HFFc6 (cell line): ENCODE measurements at places on chromosomes 2 and 18. TPM values are rescaled to one million over a fixed set of nuclear protein-coding genes. Genes with fewer than 3 reads are reported as not detected.
A peak's percentile ranks its signal among the peaks of the same experiment; 100 is the strongest.

Gene ZNF396
- 0.55 to 0.67 TPM (median 0.55 TPM) in 3 replicates for total RNA-seq

Gene DNAJC5G
- not detected in 2 replicates for total RNA-seq

Gene KRTCAP3
- 1.0 to 1.3 TPM in 2 of 3 replicates, not detected in the other for total RNA-seq

GRCh38 chr2:105309147-105309545 lies 20.4 kb downstream of the TGFBRAP1 start:
- no peak for DNase-seq

GRCh38 chr2:158668001-158668765 lies 126.9 kb upstream of the DAPL1 start:
- no peak for DNase-seq

Gene UGT1A4
- not detected in 2 replicates for total RNA-seq

GRCh38 chr18:10057894-10058791 lies 144.3 kb downstream of the VAPA start:
- peak; percentile 76 for DNase-seq

DNA sequence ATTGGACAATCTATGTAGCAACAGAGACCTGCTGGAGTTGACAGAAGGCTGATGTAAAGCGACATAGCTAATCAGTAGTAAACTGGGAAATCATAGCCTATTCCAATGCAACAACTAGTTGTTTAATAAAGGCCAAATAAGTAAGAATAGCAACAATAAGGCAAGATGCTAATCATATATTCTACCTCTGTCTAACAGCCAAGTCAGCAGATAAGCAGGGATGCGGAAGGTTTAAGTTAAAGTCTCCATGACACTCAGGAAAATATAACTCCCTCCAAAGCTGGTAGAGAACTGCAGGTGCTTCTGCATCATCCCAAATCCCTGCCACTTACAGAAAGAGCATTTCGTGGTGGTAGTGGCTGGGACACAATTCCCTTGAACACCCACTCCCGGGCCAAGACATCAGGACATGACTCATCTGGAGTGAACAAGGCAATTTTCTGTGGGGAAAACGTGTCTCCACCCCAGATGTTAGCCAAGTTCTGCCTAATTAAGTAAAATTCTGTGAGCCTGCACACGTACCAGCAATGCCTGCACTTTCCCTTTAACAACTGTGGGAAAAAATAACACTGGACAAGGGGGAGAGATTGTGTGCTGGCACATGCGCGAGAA lies 413.6 kb upstream of the ID2 start:
- no peak for DNase-seq

DNA sequence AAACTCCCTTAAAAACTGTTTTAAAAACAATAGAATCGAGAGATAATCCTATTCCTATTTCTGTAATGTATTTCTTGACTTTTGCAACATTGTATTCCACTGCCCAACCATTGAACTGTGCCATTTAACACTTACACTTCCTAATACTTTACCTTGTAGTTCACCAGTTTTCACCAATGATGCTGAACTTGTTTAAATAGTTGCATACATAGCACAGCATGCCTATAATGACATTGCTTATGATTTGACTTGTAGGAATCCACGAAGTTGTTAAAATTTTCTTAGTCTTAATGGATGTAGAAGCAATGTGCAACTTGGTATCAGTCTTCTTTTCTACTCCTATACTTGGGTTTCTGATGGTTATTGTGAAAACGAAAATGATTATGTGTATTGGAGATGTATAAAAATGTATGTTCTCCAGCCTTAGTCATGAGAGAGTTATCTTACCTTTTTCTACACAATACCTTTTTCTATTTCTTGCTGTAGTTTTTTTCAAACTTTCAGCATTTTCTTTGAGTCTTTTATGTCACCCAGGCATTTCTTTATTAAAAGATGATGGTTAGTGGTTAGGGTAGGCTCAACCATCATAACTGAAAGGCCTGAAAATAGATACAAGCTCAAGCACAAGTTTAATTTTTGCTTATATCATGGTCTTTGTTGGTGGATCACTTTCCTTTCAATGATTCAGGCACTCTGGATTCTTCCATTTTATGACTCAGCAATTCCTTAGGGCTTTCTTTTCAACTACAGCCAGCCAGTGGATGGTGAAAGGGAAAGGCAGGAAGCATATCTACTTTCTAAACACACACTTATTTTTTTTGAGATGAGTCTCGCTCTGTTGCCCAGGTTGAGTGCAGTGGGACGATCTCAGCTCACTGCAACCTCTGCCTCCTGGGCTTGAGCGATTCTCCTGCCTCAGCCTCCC lies 9.4 kb downstream of the GPD2 start:
- peak; percentile 81 for DNase-seq

DNA sequence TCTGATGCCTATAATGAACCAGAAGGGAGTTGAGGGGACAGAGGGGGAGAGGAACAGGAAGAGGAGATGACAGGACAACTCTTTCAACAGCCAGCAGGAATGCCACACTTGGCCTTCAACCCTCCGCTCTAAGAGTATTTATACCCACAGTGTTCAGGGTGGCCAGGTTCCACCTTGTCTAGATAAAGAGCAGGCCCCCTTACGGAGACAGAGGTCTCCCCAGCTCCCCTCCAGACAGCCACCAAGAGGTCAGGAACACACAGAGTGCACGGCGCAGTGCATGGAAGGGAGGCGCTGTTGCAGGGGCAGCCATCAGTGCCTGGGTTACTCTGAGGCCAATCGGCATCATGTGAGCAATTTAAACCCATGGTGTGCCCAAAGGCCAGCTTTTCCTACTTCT lies 176.9 kb downstream of the SMAD7 start:
- DNase-seq = no peak

- DNase-seq = peak; percentile 17
Measured at GRCh38 chr18:45879681-45880655, 54.5 kb downstream of the SIGLEC15 start.

DNA sequence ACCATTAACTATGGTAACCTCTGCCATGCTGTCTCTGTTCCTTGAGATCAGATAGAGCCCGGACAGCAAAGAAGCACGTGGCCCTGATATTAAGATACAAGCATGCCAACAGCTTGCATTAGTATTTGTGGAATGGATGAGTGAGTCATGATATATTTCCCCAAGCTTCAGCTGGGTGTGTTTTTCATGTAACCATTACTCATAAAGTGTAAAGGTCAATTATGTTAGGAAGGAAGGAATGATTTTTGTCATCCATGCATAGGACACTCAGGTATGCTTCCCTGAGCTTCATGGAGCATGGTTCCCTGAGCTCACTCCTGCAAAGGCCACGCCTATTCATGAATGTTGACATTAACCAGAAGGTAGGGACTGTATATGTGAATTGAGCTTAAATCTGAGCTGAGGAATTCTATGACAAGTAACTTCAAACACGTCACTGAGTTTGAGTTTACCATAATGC lies 74.6 kb downstream of the ARL4C start:
- peak; percentile 91 for DNase-seq

DNA sequence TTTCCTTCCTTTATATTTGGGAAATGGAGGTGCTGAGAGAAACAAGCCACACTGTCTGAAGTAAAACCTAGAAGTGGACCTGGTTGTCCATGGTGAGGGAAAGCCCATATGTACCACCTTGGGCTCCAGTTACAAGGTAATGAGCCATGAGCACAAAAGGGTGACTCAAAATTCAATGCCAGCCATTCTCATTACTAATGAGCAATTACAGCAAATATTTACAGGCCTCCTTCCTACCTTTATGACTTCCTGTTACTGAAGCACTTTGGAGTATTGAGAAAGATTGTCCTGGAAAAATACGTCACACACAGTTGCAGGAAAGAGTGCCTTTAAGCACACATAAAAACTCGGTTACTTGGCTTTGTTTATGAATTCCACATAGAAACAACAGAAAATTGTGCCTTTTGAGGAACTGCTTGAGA lies 9.1 kb downstream of the EPAS1 start:
- DNase-seq = peak; percentile 72

Gene TMEM200C
- total RNA-seq = not detected in 3 replicates

DNA sequence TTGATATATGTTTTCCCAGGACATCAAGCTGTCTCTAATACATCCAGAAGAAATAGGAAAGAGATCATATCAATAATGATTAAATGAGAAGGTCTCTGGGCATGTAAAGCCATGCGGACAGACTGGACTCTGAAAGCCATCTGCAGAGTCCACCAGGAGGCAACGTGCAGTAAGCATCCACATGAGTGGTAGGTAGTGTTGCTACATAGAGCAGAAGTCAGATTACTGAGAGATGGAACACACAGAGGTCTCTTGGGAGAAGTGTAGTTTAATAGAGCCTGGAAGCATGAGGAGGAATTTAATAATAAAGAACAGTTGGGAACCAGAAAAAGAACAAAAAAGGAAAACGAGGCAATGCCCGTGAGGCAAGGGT lies 758.1 kb upstream of the DDX18 start:
- DNase-seq = no peak

DNA sequence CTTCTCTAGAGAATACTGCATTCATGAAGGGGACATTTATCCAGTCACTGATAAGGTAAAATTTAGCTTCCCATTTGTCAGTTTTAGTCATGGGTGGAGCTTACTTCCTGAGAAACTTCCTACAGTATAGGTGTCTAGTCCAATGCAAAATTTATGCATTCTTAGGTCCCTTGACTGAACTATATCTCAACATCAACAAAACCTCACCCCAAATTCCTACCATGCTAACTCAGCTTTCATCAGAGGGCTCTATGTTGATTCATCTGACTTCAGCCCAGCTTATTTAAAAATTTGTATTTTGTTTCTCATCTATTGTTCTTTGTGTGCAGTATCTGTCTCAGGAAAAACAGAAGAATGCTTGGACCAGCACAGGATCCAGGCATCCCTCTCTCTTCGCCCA lies 296.4 kb upstream of the ACVR2A start:
- DNase-seq = no peak

DNA sequence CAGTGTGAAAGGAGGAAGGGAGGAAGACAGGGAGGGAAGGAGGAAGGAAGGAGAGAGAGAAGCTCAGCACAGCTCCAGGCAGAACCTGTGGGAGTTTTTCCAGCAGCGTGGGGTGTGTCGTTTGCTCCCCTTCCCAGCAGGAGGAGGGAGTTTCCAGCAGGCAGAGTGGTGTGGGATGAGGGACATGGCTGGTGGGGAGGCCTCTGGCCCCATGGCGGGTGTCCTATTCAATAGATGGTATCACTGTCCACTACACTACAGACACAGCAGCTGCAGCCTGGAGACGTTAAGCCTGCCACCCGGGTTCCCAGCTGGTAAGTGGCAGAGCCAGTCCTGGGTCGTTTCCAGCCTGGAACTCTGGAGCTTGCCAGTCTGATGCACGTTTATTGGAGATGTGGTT lies 44.7 kb downstream of the GLI2 start:
- no peak for DNase-seq

GRCh38 chr2:176902454-176902853 lies 310.1 kb upstream of the HNRNPA3 start:
- no peak for DNase-seq

DNA sequence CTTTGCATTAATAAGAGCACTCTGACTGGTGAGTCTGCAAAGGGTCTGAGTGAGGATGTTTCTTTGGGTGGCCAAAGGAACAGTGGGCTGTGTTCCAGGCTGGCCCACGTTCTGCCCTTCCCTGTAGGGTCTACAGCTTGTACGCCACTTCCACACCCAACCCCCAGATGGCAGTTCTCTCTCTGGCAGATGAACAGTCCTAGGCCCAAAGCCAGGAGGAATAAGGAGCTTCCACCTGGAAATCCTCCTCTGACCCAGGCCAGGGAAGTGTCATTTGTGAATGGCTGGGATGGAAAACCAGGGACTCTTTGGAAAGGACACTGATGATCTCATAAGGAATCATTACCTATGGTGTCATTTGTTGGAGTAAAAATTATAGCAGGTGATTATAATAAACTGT lies 6.6 kb downstream of the OTOF start:
- DNase-seq = no peak
